ENCODE measurements at places on chromosomes 7 and 10.
A peak's percentile ranks its signal among the peaks of the same experiment; 100 is the strongest.

- DNase-seq, result no peak
Measured at GRCh38 chr10:121079226-121079625, 228.1 kb downstream of the WDR11 start.

- no peak for DNase-seq
Measured at GRCh38 chr10:75753621-75754020, 322.2 kb downstream of the LRMDA start.

DNA sequence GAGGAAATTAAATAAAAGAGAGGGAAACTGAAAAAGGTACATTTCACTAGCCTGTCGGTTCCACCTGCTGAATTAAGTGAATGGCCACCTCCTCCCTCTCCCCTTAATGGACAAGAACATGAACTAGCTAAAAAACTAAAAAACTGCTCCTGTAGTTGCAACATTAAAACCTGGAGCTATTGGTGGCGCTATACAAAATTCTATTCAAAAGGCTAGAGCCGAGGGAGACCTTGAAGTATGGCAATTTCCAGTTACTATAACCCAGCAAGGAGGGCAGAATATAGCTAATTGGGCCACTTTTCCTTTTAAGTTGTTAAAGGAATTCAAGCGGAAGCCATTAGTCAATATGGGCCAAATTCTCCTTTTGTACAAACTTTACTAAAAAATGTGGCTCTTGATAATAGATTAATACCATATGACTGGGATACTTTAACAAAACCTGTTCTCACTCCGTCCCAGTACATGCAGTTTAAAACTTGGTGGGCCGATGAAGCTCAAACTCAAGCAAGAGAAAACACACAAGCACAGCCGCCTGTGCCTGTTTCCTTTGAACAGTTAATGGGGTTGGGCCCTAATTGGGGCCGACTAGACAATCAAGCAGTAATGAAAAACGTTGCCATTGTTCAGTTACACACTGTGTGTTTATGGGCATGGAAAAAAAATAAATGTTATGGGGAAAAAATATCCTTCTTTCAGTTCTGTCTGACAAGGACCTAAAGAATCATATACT lies 6.5 kb upstream of the CHST3 start:
- DNase-seq, result no peak

GRCh38 chr10:79982362-79982800 lies 33.5 kb upstream of the SFTPD start:
- DNase-seq, result peak; percentile 22

- DNase-seq, result peak; percentile 69
Measured at GRCh38 chr7:135650831-135651573, 11.3 kb upstream of the STMP1 start.

- DNase-seq, result no peak
Measured at GRCh38 chr10:27531336-27531847, 27.3 kb downstream of the RAB18 start.

GRCh38 chr10:130495891-130496636 lies 359.9 kb downstream of the GLRX3 start:
- peak; percentile 15 for DNase-seq

DNA sequence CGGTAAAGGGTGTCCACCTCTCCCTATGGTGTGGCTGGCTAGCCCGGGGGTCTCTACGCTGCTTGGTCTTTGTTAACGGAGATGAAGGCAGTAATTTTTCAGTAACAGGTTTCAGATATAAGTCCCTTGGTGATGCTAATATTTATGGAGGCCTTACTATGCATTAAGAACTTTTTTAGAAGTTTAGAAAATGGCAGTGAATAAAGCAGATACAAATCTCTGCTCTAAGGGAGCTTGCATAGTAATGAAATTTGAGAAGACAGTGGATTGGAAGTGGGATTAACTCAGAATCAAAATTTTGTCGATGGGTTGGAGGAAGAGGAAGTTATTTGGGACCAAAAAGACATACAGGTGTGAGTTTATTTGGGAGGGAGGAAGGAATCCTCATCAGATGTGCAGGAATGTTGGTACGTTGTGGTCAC lies 445 bp downstream of the SSBP1 start:
- no peak for DNase-seq

DNA sequence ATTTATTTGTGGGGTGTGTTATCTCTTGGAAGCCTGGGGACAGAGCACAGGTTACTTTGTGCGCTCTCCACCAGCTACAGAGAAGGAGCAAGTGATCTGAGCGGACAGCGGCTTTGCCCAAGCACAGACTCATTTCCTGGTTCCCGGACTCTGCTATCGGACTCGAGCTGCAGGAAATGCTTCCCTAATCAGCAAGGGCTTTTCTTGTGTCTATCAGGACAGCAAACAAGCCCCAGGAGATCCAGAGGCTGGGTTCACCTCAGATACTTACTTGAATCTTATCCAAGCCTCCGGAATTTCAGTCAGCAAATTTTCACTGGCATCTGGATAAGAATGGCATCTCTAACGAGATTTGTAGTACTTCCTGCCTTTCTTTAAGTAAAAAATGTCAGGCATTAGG lies 27.8 kb downstream of the MRC1 start:
- peak; percentile 42 for DNase-seq

GRCh38 chr10:23081221-23081750 lies 14.1 kb upstream of the MSRB2 start:
- DNase-seq, result no peak

- DNase-seq, result no peak
Measured at GRCh38 chr10:33112831-33113455, 154.9 kb upstream of the ITGB1 start.

DNA sequence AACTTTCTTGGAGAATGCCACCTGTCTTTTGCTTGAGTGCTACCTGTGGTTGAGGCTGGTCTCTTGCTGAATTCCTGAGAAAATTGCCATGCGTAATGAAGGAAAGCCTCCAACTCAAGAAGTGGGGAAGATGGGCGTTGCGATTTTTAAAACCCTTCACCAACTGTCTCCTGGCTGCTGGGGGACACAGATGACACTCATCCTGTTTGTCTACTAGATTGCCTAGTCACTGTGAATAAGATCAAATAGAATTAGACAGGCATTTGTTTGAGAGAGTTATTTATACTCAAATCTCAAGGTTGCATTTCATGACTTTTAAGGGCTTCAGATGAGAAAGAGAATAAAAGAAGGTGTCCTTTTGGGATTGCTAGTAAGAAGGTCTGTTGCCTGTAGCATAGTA lies 84.3 kb upstream of the MTPN start:
- DNase-seq, result no peak

DNA sequence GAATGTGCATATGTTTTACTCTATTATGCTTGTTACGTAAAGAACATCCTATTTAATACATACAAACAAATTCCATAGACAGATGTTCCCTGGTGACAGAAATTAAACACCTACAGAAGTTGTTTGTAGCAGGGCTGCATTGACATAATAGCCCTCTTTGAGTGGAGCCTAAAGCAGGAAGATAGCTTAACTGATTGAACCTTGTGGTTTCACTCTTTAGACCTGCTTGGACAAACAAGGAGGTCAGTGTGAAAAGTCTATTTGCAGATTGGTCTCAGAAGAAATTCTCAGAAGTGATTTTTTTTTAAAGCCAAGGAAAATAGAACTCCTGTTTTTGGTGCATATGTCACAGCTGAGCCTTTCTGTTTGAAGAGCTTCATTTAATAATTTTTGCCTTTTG lies 121.3 kb downstream of the PPP1R9A start:
- DNase-seq, result no peak

GRCh38 chr7:81158189-81158588 lies 239.3 kb upstream of the SEMA3C start:
- no peak for DNase-seq

DNA sequence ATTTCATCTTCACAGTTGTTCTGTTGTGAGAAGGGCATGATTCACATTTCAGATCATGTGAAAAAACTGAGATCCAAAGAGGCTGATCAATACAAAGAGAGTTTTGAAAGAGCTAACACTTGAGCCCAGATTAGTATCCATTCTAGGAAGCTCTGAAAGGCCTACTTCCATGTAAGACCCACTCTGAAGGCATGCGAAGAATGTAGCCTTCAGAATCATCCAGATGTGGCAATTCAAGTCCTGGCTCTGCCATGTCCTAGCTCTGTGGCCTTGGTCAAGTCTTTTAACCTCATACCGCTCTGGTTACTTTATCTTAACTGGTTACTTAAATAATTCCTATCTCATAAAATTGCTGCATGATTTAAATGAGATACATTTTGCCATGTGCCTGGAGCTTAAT lies 111.1 kb downstream of the FZD1 start:
- no peak for DNase-seq

GRCh38 chr7:8511855-8512254 lies 78.4 kb downstream of the NXPH1 start:
- no peak for DNase-seq

DNA sequence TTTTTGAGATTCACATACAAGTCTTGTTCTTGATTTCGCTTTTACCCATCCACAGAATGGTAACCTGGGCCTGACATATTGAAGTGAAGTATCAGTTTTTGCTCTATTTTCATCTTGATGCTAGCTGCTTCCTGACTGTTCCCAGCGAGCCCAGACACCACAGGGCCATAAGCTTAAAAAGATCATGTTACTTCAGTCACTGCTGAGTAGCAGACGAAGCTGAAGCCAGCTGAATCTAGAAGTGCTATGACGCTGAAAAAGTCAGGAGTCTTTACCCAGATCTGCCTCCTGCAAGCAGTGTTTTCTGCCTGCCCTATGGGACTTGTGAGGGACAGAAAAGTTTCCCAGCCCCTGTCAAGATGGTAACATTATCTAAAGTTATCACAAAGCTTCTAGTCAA lies 2.7 kb upstream of the PRXL2A start:
- DNase-seq, result no peak

DNA sequence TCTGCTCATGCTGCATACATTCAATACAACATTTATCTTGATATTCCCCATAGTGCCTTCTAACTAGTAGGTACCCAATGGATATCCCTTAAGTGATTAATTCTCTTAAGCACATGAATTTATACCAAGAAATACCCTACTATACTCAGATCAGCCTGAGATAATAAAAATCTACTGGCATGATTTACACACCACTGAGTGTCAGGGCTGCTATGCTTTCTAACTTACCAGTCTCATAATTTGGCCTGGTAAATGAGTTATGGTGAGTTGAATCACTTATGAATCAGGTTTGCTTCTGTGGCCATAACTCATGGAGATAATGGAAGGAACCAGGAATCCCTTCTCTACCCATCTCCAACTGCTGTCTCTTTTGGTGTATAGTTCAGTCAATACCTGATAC lies 122.8 kb downstream of the THSD7A start:
- DNase-seq, result no peak

DNA sequence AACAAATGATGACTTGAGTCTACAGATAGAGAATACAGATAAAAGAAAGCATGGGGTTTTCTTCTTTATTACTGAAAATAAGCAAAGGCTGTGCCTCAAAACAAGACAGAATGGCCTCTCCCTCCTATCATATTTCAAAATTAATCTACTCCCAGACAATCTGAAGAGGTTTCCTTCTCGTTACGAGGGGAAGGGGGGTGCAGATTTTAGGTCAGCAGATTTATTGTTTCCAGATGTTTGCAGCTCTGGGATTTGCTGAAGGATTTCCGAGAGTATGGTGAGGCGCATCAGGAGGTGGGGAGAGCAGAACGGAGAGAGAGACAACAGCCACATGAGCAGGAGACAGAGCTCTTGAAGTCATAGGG lies 89.8 kb downstream of the KIAA1549 start:
- DNase-seq, result no peak

- no peak for DNase-seq
Measured at GRCh38 chr10:112587729-112588128, 140.7 kb downstream of the VTI1A start.

GRCh38 chr10:123614888-123615287 lies 51.3 kb upstream of the GPR26 start:
- DNase-seq, result peak; percentile 10

DNA sequence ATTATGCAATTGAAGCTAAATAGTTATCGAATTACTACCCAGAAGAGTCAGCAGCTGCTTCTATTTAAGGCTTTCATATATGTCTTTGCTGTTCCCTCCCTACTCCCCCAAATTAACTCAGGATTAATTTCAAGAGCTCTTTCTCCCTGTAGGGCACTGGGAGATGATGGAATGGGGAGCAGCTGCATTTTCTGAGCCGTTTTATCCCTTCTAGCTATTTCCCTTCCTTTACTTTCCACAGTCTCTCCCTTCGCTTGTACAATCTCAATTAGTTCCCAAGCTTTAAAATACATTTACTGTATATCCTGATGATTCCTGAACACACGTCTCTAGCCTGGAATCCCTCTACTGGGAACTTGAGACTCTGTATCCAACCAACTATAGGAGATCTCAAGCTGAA lies 19.8 kb upstream of the TSPAN12 start:
- DNase-seq, result no peak

GRCh38 chr10:43220657-43221418 lies 46.0 kb downstream of the RASGEF1A start:
- DNase-seq, result no peak

GRCh38 chr7:33155811-33156210 lies 26.4 kb downstream of the BBS9 start:
- DNase-seq, result no peak

DNA sequence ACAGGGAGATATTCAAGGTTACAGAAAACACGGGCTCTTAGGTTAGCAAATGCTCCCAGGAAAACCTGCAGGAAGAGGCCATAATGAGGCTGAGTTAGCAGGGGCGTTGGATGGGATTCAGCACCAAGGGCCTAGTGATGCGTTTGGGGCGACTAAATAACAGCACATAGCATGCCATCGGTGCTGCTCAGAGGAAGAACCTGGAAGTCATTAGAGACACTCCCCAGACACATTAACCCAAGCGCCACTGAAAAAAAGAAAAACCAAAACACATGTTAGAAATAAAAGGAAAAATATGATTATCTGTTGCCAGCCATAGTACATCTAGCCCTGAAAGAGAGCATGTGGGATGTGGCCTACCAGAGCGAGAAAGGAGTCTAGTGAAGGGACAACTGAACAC lies 28.8 kb upstream of the OPALIN start:
- no peak for DNase-seq

DNA sequence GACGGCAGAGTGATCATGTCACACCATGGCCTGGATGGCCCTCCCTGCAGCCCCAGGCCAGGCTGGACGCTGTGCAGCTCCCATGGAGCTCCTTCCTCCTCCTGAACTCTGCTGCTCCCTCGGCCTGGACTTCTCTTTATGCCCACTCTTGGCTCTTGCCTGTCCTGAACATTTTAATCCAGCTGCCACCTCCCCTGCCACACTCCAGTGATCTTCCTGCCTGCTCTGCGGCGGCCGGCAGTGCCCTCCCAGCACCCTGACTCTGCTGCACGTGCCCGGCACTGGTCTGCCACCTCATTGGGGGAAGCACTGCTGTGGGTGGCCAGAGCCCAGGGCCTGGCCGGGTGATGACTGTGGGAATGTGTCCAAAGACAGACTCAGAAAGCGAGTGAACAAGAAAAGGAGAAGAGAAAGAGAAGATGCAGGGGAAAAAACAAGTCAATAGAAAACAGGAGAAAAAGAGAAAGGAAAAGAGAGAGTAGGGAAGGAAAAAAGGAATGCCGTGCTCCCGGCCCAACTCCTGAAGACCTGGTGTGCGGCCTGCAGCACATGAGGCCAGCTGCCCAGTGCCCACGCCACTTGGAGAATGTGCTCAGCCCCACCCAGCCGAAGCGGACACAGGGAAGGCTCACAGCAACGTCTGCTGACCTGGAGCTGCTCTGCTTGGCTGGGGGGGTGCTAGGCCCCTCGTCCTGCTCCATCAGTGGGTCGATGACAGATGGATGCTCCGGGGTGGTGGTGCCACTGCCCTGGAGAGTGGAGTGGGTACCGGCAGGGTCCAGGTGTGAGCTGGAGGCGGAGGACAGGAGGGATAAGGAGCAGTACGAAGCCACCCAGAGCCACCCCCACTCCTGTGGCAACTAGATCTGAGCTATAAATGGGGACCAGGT lies 115.9 kb downstream of the DLG5 start:
- DNase-seq, result no peak

- no peak for DNase-seq
Measured at GRCh38 chr7:28364082-28364481, 48.2 kb upstream of the CREB5 start.
